Diencephalon (tissue), 1 donor: ENCODE measurements at places on chromosomes 13 and 19. TPM values are rescaled to one million over a fixed set of nuclear protein-coding genes. Genes with fewer than 3 reads are reported as not detected.

SPRY2 gene
- total RNA-seq: 36.2 TPM

PODNL1 gene
- 1.6 TPM for total RNA-seq

NKG7 gene
- 0.46 TPM for total RNA-seq

RXFP2 gene
- total RNA-seq: 0.69 TPM

MUC16 gene
- not detected for total RNA-seq

TMEM238 gene
- total RNA-seq: not detected

PEAK3 gene
- total RNA-seq: not detected

MEIOSIN gene
- total RNA-seq: not detected

KLK4 gene
- total RNA-seq: not detected
